ENCODE measurements at places on chromosomes 13 and 19.
A peak's percentile ranks its signal among the peaks of the same experiment; 100 is the strongest.

- DNase-seq: no peak
These were observed 24.1 kb downstream of the LGALS16 start for GRCh38 chr19:39679791-39680168.

DNA sequence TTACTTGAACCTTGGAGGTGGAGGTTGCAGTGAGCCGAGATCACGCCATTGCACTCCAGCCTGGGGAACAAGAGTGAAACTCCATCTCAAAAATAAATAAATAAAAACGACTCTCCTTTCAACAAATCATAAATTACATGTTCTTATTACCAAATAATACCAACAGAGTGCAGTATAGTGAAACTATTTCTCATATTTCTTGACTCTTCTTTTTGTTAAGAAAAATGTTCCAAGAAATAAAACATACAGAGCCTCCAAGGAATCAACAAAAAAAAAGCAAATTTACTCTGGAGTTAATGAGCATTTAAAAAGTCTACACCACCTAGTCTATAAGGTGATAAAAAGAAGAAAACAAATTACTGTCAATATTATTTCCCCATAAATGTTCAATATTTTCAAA lies 188.8 kb downstream of the KLF12 start:
- DNase-seq: no peak

DNA sequence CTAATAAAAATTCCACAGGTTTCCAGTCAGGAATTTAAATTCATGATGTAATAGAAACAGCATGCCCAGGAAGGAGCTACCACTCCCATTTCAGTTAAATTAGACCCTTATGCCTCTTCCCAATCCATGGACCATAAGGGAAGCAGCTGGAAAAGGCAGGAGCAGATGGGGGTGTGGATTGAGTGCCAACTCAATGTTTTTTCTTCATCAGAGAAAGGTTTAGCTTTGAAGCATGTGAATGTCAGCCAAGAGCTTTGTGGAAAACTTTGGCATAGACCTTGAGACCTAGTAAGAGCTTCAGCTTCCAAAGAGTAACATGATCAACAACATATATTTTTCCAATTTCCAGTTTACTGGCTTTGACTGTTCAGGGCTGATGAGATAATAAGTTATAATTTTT lies 2139.9 kb downstream of the PCDH9 start:
- no peak for DNase-seq

GRCh38 chr19:53785196-53785889 lies 38.8 kb downstream of the NLRP12 start:
- no peak for DNase-seq

GRCh38 chr13:33353210-33353609 lies 67.7 kb upstream of the STARD13 start:
- no peak for DNase-seq

DNA sequence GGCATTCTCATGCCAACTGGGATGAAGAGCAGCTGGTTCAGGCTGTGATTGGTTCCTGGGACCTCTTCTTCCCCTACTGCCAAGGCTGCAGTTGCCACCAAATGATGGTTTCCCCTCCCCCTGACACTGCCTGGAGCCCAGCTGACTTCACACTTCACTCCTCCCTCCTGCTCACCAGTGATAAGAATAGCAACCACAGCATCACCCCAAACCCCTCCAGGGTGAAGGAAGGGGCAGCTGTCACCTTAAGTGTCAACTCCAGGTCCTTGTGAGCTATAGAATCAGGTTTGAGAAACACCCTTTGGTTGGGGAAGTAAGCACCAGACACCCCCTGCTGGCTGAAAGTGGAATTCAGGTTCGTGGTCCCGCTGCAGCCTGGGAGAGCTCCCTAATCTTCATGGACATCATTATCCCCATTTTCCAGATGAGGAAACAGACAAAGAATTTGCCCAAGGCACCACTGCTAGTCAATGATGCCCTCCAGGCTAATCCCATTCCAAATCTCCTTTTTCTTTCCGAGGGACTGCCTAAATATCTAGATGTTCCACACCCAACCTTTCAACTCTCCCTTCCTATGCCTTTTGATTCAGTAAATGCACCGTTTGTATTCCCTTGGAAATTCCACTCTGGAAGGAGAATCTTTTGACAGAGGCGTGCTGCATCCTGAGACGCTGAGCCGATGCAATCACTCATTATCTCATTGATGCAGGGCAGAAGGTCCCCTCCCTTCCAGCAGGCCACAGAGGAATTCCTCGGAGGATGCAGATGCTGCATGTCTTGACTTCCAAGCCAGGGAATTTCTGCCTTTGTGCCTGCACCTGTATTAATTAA lies 50.6 kb upstream of the UQCRFS1 start:
- DNase-seq: peak; percentile 64

GRCh38 chr19:49890349-49891311 lies 6.1 kb downstream of the IL4I1 start:
- DNase-seq: peak; percentile 58

- DNase-seq: no peak
These were observed 7.3 kb downstream of the CD209 start for GRCh38 chr19:7739801-7740681.

- no peak for DNase-seq
These were observed at the start of gene OSCAR for GRCh38 chr19:54100561-54100960. OSCAR (minus strand) TSS chr19:54100803; CDS start chr19:54100792, 11 bp downstream.

- DNase-seq: no peak
These were observed 428.1 kb downstream of the ITGBL1 start for GRCh38 chr13:101880581-101880980.

DNA sequence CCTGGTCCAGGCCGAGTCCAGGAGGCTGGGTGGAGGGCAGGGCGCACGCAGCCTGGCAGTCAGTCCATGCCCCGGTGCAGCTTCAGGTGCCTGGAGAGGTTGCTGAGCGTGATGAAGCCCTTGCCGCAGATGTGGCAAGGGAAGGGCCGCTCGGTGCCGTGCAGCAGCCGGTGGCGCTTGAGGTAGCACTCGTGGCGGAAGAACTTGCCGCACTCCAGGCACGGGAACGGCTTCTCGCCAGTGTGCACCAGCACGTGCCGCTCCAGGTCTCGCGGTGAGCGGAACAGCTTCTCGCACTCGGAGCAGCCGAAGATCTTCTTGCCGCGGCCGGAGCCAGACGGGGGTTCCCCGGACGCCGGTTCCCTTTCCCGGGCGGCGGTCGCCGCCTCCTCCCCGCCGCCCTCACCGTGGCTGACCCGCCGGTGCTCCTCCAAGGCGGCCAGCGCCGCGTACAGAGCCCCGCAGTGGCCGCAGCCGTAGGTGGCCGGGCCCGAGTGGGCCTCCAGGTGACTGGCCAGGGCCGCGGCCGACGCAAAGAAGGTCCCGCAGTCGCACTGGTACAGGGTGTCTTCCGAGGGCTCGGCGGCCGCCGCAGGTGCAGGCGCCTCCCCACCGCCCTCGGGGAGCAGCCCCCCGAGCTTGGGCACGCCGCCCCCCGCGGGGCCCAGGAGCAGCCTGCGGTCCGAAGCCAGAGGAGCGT lies 6.8 kb downstream of the FIZ1 start:
- no peak for DNase-seq

DNA sequence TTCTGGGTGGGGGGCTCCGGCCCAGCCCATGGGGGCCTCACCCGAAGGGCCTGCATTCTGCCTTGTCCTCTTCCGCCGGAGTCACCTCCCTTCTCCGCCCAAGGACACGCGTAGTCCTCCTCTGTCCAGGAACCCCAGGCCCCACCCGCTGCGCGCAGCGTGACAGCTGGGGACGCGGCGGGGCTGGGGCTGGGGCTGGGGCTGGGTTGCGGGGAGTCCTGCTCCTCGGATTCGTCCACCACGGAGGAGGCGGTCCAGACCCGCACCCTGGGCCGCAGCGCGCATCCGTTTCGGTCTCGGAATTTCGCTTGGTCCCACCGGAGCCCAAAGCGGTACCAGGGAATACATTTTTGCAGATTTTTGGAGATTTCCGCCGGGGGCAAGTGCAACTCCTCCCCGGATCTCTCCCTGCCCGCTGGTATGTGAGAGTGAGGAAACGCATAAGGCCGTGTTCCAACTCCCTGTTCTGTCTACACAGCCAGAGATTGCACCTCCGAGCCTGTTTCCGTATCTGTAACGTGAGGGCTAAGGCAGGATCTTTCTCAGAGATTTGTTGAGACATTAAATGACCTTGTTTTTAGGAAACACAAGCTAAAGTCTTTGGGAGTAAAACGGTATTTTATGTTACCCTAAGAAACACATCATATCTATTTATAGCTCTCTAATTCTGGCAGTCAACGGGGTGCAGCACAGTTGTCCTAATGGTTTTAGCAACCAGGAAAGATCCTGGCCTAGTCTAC lies at the start of gene COX7A1:
Gene COX7A1, minus strand, starts transcription at position 96 of the 740 bp plus-strand sequence. Its CDS starts 40 bp downstream, at position 56.
- no peak for DNase-seq

DNA sequence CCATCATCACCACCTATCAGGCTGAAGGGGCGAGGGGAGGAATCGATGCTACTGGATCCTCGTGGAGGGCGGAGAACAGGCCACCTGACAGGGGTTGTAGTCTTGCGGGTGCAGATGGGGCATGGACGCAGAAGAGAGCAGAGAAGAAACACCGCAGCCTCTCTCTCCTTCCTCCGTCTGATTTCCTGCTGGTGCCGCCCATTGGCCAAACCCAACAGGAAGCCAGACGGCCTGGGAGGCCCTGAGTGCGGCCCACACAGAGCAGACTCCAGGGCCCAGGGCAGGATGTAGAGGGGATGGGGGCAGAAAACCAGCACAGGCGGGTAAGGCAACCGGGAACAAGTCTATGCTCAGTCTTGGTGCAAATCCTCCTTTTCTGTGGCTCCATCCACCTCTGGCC lies 15.4 kb downstream of the CEBPA start:
- no peak for DNase-seq

GRCh38 chr19:39208175-39208795 lies 4.2 kb upstream of the SYCN start:
- no peak for DNase-seq

DNA sequence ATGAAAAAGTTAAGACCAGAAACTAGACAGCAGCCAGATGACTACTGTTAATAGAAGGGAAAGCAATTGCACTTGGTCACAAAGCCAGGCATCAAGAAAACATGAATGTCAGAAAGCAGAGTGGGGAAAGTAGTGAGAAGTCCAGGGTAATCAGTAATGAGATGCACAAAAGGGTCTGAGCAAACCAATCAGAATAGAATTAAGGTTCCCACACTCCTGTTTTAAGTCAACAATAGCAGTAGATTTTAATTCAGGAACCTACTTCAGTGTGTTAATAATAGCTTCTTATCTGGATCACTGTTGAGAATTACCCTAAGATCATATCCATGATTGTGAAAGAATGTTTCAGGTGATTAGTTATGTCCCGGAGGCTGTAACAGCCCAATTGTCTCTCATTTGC lies 72.6 kb upstream of the KLF5 start:
- DNase-seq: no peak

DNA sequence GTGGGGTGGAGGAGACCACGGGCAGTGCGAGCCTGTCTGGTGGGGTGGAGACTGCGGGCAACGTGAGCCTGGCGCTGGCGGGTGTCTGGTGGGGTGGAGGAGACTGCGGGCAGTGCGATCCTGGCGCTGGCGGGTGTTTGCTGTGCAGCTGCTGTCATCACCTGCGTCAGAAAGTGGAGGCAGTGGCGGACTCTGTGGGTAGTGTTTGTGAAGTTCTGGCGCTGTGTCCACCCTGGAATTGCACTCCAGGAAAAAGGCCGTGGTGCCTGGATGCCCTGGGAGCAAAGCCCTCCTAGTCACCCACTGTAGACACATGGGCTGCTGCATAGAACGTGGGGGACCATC lies 6.2 kb downstream of the TEX29 start:
- no peak for DNase-seq

DNA sequence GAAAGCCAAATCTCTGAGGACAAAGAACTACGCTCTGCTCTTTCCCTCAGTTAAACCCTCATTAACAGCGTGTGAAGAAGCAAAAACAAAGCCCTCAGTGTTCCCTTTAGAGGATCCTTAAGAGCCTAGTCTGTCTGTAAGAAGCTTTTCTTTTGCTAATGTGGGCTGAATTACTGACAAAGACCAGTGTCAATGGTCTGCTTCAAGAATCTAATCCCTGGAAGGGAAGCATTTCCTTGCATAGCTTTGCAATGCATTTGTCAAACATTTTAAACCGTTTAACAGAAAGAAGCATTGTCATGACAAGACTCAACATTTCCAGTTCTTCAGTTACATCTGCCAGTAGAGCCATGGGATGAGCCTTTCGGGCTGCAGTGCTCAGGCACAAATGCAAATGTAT lies 64.9 kb downstream of the EDNRB start:
- no peak for DNase-seq

- no peak for DNase-seq
These were observed 16.0 kb upstream of the OLFM2 start for GRCh38 chr19:9952276-9952675.

- peak; percentile 93 for DNase-seq
These were observed 8.6 kb downstream of the ZBTB7A start for GRCh38 chr19:4057931-4058692.

GRCh38 chr19:6613711-6614110 lies 22.8 kb upstream of the CD70 start:
- DNase-seq: no peak

DNA sequence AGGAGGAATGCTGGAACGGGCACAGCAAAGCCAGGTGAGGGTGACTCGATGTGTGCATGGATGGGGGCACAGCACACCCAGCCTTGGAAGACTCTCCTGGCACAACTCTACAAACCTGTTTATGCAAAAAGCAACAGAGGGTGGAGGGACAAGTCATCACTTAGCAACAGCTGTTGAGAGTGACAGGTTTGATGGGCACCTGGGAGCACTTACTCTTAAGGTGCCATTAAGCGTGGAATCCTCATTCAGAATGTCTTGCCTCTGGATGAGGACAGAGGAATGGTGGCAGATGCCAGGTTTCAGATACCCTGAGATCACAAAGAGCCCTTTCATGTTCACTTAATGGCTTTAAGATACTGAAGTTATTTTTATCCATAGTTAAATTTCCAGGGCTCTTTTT lies 97.0 kb downstream of the DCT start:
- no peak for DNase-seq

DNA sequence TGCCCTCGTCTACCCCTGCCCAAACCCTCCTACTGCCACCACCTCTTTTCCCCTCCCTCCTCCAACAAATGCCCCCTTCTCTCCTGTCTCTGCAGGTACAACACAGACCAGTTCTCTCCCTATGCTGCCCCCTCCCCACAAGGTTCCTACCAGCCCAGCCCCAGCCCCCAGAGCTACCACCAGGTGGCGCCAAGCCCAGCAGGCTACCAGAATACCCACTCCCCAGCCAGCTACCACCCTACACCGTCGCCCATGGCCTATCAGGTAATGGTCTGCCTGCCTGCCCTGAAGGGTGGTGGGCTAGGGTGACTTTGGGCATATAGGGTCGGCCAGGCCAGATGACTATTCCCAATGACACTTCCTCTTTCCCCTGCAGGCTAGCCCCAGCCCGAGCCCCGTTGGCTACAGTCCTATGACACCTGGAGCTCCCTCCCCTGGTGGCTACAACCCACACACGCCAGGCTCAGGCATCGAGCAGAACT lies 6.5 kb upstream of the TIMM50 start:
- peak; percentile 74 for DNase-seq

- peak; percentile 78 for DNase-seq
These were observed 736 bp upstream of the ZMYM5 start for GRCh38 chr13:19864024-19864745.
